ENCODE measurements at places on chromosomes 1 and 21.

- no peak for DNase-seq
Measured at GRCh38 chr1:30263888-30264671, 459.3 kb downstream of the MATN1 start.

DNA sequence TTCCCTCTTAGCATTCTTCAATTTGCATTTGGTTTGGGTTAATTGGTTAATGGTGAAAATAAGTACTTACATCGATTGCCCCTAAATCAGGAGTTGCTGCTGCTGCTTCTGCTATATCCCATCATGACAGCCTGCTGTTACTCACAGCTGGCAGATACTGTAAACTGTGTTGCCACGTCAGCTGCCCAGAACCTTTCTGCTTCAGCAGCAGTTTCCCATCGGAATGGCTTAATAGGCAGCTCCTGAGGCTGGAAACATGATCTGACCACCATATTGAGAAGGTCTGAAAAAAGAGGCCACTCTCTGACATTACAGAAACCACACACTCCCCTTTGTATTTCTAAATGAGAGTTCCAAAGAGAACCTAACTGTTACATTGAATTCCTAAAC, 14.3 kb upstream of the SEC16B start:
- no peak for DNase-seq

GRCh38 chr1:93766451-93766850, 84.8 kb upstream of the BCAR3 start:
- DNase-seq, result no peak

GRCh38 chr1:210758761-210759160, 375.2 kb downstream of the KCNH1 start:
- no peak for DNase-seq

- DNase-seq, result no peak
Measured at GRCh38 chr1:99645203-99645602, 710 bp upstream of the PALMD start.

GRCh38 chr1:226603022-226603857, 54.7 kb downstream of the STUM start:
- peak; percentile 28 for DNase-seq

GRCh38 chr1:87212431-87213134, 116.1 kb upstream of the LMO4 start:
- no peak for DNase-seq

GRCh38 chr1:201011616-201012015, 11.9 kb downstream of the KIF21B start:
- no peak for DNase-seq

GRCh38 chr1:41155105-41155504, 87.0 kb downstream of the SCMH1 start:
- DNase-seq, result no peak

DNA sequence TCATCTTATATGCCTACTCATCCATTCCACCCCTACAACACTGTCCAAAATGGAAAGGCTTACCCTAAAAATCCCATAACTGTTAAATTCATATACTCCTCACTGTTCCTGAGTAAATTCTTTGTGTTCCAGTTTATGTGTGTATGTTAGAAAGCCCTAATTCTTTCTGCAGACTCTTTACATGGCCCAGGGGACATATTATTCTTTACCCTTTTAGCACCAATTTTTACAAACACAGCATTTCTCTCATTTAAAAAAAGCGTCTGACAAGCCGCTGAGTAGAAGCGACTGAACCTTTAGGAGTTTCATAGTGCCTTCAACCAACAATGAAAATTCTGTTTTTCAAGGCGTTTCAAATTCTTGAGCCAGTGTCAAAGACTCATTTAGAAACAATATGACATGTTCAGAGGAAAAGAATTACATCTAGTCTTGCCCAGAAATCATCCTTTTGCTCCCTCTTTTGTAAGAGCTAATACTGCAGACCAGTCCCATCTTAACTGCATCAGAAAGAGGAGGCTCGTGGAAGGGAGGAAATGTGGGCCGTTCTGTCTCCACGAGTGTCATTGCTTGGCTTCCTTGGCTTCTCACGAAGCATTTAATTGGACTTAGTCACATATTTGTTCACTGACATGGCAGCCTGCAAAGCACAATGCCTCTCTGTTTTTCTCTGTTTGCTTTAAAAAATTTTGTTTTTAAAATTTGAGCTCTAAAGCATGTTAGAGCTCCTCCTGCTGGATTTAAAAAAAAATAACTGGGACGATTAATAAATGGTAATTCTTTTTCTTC, 21.3 kb upstream of the C1orf105 start:
- peak; percentile 45 for DNase-seq

GRCh38 chr1:36419569-36419968, 21.9 kb upstream of the LSM10 start:
- no peak for DNase-seq

DNA sequence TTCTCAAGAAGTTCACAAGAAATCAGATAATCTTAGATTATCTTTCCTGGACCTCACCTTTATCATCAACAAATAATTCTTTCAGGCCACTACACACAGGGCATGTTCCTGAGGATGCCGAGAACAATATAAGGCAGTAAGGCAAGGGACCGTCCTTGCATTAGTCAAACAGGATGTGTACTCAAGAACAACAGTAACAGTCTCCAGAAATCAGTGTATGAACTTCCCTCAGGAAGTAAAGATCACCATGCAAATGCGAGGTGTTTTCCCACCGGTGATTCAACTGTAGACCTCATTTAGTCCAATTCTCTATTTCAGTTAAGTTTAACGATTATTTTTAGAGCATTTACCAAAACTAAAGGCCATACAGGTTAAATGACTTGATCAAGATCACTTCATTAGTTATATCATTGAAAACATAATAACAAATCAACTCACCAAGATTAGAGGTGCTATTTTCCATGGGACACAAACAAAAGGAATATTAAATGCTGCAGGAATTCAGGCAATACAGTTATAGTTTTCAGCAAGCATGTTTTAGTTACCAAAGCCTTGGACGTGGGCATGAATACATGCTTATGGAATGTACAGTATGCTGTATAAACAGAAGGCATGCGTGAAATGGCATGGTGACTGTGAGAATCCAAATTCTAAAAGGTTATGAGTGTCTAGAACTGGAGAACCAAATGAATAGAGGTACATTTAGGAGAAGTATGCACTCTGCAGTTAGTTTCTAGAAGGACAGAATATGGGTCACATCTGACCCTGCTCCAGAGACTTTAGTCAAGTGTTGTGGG, 145.2 kb downstream of the TNR start:
- DNase-seq, result no peak

GRCh38 chr1:220971221-220971620, 92.0 kb downstream of the HLX start:
- no peak for DNase-seq

GRCh38 chr21:39001341-39001740, 181.9 kb downstream of the PSMG1 start:
- no peak for DNase-seq

- DNase-seq, result no peak
Measured at GRCh38 chr1:55049271-55049913, 10.0 kb downstream of the PCSK9 start.

DNA sequence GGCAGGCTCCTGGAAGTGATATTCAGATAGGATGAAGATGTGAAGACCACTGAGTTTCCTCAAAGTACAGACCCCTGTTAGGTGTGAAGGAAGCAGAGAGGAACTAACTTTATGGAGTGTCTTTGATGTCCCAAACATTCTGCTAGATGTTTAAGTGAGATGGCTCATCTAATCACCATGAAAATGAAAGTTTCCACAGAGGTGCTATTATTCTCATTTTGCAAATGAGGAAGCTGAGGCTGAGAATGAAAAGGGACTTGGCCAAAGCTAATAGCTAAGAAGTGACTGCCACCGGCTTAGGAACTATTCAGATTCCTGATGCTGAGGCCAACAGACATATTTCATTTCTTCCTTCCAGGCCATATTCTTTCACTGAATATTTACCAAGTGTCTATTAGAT, 45.9 kb upstream of the WLS start:
- DNase-seq, result no peak

DNA sequence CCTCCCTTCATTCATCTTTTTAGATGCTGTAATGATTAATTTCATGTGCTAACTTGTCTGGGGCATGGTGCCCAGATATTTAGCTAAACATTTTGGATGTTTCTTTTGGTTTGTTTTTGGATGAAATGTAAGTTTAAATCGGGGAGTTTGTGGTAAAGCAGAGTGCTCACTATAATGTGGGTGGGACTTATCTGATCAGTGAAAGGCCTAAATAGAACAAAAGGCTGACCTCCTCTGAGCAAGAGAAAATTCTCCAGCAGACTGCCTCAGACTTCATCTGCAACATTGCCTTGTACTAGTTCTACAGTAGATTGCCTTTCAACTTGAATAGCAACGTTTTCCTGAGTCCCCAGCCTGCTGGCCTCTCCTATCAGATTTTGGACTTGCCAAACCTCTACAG, 183.6 kb downstream of the S1PR1 start:
- no peak for DNase-seq

- DNase-seq, result no peak
Measured at GRCh38 chr1:57627612-57628011, 203.8 kb upstream of the DAB1 start.

DNA sequence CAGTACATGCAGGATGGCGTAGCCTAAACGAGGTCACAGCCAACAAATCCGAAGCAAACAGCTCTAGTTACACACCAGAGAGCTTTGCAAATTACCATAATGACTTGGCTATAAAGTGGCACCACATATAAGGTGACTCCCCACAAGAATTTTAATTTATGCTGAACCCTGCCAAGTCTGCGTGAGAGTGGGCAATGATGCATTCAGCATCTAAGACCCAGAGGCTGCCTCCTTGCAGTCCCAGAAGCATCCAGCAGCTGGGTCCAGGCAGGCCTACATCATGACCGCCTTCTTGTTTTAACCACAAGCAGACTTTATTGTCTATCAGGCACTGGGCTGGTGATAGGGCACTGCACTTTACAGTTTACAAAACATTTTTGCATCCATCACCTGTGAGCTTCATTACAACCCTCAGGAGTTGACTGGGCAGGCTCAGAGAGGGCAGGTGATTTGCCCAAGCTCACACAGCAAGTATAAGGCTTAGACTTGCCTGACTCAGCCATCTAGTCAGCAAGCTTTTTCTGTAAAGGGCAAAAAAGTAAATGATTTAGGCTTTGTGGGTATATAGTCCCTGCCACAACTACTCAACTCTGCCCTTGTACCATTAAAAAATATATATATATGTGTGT, 134.6 kb downstream of the GLIS1 start:
- no peak for DNase-seq

DNA sequence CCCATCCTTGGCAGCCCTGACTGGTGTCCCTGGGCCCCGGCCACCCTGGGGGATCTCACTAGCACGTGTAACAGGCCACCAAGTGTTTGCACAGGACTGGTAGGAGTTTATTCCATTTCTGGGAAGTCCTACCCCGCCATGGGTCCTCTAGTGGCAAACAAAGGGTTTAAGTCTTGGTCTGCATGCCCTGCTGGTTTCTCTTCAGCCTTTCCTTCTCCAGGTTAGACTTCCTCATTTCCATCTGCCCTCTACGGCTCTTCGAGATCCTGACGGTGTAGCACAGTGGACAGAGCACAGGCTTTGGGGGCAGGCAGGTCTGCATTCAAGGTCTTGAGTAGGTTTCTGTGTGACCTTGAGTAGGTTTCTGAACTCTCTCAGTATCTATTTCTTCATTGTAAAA, 2.8 kb downstream of the AGTRAP start:
- no peak for DNase-seq

DNA sequence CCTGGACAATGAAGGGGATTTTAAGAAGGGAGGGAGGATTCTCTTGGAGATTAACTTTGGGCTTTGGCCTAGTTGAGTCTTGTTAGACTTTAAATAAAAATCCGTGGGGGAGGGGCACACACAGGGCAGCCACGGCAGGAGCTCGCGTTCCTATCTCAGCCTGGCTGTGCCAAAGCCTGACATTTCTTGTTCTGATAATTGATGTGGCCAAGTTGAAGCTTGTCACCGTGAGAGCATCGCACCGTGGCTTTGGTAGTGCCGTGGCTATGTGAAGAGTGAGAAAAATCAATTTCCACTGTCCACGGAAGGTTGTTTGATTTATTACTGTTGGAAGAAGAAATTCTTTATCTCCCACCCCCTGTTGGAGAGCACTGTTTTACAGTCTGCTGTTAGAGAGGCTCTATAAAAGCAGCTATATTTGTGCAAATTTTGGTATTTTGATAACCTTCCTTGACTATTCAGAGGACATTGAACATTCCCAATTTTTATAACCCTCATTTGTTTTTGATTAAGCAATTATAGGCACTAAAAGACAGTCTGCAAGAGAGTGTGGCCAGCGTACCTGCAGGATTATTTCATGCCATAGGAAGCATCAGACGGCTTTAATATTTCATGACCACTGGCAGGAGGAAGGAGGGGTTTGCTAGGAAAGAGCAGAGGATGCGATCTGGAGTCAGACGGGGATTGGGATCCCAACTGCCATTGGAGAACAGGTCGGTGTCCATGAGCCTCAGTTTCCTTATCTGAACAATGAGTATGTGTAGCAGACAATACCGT, 160.7 kb downstream of the KAZN start:
- DNase-seq, result no peak

- DNase-seq, result no peak
Measured at GRCh38 chr1:184428604-184429003, 41.8 kb downstream of the C1orf21 start.

DNA sequence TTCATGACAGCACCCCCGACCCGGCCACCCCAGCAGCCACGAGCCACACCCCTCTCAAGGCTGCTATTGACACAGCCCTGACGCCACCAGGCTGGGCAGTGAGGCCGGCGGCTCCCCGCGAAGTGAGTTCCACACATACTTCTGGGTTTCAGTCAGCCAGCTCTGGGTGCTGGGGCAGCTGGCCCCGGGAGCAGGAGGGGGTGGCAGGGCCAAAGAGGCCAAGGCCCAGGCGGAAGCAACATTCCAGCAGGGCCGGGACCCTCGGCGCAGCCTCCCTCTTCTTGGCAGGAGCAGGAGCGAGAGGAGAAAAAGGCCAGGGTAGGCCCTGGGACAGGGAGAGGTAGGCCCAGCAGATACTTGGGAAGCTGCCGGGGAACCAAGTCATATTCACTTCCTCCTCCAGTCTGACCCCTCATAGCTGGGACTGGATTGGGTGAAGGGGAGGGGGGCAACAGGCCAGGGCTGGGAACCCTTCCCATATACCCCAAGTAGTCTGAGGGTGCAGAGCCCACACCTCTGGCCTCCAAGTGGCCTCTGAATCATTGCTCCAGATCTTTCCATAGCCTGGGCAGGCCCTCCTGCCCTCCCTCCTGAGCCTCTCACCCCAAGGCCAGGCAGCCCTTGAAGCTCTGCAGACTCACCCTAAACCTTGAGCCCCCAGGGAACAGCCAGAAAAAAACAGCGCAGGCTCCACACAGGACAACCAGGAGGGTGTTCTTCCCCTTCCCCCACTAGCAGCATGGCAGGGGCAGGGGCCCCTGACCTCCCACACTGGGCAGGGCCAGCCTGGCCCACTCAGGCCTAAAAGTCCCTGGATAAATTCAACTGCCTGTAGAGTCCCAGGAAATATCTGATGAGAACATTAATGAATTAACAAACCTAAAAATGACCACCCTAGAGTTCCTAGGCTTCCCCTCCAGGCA, 5.7 kb downstream of the HSPG2 start:
- DNase-seq, result no peak

GRCh38 chr1:230572121-230573105, 69.9 kb upstream of the COG2 start:
- no peak for DNase-seq

GRCh38 chr1:31843506-31843905, 27.7 kb upstream of the SPOCD1 start:
- DNase-seq, result no peak
